ENCODE measurements at places on chromosomes 11 and 22.

DNA sequence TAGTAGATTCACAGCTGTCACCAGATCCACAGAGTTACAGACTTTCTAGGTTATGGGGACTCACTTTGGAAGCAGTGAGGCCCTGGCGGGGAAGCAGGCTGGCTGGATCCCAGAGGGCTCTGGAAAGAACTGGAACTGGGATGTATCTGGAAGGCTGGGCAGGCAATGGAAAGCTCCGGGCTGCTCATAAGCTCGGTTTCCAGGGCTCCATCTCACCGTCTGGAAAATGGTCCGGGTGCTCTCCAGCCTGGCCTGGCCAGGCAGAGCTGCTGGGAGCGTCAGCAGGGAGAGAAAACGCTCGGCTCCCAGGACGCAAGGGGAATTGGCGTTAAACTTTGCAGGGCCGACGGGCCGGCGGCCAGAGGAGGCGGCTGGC lies 335 bp upstream of the SEZ6L start:
- no peak for DNase-seq

DNA sequence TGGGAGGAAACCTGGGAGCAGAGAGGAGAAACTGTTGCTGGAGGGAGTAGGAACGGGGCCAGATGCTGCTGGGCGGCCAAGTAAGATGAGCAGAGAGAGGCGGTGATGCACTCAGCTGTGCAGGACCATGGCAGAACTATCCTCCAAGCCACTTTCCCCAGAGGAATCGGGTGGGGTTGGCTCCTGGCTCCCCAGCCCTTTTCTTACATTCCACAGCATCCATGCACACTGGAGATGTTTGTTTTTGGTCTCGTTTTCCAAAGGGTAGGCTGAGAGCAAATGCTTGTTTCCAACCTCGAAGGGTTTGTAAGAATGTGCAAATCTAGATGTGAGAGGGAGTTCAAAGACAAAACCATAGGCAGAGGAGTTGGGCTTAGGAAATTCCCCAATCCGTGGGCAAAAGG lies 73.2 kb downstream of the DBX1 start:
- no peak for DNase-seq

GRCh38 chr22:11616811-11617210 lies 3911.2 kb upstream of the OR11H1 start:
- no peak for DNase-seq

DNA sequence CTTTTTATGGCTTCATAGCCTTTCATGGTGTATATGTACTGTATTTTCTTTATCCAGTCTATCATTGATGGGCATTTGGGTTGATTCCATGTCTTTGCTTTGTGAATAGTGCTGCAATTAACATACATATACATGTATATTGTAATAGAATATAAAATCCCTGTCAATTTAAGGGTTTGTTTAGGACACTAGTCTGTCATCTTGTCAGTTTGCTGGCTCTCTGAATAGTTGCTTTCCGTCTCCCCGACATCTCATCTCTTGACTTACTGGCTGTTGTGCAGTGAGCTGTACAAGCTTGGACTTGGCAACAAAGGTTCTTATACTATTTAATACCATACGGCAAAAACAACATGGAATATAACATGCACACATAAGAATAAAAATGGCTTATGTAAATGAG lies 1487.5 kb downstream of the LRRC4C start:
- no peak for DNase-seq

DNA sequence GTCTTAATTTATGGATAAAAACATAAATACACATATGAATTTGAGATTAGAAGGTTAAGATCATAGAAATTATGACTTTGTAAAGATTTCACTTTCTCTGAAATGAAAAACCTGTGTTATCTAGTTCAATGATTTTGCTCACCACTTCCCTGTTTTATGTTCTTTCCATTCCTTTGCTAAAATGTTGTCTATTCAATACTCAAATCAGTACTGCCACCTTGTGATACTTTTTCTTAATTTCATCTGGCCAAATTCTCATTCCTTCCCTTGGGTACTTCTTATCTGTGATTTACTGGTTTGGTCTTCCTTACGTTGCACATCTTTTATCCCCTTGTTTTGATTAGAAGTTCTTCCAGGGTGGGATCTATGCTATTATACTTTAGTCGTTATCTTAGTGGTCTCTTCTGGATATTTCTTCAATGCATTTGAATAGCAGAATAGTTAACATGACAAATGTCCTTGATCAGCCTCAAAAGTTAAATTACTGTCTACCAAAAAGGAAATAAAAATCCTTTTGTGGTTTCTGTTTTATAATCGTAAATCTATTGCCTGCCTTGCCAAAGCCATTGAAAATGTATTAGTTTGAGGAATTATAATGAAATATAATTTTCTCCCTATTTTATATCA lies 197.0 kb downstream of the PGR start:
- no peak for DNase-seq

- no peak for DNase-seq
Observed at GRCh38 chr11:84232511-84232910, 946.3 kb upstream of the CCDC90B start.

DNA sequence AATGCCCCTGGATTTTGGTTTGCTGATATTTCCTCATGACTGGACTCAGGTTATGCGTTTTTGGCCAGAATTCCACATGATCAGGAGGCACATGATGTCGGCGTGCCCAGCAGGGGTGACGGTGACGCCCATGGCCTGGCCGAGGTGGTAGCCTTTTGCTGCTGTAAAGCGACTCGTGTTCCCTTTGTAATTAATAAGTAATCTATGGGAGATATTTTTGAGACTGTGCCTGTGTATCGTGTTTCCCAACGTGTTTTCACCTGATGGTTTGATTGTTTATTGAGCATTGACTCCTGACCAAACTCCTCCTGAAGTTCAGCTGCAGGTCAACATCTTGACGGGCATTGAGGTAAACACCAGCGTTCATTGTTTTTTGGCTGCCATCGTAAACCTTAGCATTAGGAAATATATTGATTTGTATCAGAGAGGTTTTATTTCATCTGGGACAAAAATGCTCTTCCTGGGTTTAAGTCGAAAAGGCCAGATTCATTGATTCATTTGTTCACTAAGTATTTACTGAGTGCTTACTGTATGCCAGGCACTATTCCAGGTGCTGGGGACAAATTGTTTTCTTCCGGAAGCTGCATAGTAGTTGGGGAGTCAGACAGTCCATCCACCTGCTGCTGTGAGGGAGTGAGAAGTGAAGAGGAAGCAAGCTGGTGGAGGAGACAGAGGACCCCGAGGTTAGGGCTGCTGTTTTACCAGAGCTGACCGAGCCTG lies 23.6 kb downstream of the DCPS start:
- no peak for DNase-seq

DNA sequence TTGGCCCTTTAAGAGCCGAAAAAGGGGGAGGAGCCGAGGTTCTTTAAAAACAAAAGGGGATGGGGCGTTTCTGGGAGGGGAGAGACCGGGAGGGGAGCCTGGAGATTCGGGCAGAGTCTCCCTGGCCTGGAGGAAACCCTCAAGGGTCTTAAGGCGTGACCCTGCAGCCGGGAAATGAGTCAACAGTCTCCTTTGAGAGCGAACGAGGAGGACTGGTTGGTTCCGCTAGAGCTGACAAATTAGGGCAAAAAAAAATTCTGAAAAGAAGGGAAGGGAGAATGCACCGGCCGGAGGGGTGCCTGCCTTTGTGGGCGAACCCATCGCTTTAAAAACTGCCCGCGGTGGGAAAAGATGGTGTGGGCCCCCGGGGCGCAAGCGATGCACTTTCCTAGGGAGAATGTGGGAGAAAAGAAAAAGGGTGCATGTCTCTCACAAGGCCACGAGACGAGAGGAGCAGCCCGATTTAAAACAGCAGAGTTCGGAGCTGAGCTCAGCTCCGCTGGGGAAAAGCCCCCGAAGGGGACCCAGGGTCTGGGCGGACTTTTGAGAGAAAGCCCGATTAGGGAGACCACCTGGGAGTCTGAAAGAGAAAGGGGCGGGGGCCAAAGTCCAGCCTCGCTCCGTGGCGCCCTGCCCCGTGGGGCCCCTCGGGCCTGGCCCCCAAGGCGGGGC lies 874 bp downstream of the ZFTA start:
- peak; percentile 52 for DNase-seq

GRCh38 chr11:44627911-44628729 lies 62.7 kb downstream of the CD82 start:
- DNase-seq: no peak

- DNase-seq: peak; percentile 88
Observed at GRCh38 chr22:41028841-41029240, 63.6 kb upstream of the EP300 start.

- DNase-seq: no peak
Observed at GRCh38 chr22:48707763-48708557, 1119.7 kb downstream of the BRD1 start.

DNA sequence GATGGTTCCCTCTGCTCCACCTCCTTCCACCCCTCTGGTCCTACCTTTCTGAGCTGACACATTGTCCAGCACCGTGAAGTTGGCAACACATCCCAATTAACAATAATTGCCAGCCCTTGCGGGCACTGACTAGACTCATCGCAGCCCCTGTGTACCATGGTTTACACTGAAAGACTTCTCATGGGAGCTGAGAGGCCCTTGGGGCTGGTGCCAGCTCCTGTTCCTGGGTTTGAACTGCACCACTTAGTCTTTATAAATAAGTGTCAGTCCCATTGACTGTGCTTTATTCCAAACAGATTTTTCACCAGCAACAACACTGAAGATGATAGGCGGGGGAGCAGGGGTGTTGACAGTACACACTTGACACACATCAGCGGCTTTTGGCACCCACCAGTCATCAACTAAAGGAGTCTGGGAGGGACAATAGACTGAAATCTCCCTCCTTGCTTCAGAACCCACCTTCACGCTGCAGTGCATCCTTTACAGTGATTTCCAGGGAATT lies 447.3 kb downstream of the NTM start:
- DNase-seq: no peak

- no peak for DNase-seq
Observed at GRCh38 chr11:105103336-105103735, 36.2 kb downstream of the CARD18 start.

DNA sequence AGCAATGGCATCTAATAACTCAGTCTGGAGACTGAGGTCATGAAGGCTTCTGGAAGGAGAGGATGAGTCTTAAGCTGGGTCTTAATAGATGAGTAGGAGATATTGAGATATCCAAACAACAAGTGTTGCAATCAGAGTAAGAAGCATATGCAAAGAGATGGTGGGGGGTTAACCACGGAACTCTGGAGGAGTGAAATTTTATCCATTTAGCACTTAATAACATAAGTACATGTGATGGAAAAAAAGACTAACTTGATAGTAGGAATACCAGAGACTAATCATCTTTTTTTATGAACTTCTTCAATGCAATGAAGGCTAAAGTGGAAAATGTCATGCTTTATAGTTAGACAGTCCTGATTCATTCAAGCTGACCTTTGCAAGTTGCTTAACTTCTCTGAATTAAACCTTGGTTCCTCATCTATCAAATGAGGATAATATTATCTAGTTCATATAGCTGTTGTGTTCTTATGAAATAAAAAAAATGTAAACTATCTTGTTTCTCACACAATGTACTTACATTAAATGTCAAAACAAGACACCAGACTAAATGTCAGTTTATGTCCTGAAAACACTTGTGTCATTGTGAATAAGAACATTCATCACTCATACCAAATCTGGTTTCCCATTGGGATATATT lies 403.1 kb upstream of the CCDC90B start:
- DNase-seq: no peak

DNA sequence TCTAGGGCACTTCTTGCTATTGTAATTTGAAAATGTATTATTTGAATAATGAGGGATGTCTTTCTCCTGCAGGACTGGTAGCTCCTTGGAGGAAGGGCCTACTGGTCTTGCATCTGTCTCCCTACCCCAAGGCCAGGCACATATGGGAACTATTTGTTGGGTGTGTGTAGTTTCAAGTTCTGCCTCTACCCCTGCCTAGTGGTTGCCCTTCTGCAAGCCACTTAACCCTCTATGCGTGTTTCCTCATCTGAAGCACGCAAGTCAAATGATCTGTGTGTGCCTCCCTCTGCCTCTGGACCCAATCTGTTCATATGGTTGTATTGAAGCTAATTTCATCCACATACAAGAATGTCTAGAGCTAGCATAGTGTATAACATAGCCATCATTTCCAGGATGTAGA lies 67.0 kb downstream of the WNT11 start:
- no peak for DNase-seq

- DNase-seq: no peak
Observed at GRCh38 chr22:38314051-38314932, 2.9 kb downstream of the CSNK1E start.

DNA sequence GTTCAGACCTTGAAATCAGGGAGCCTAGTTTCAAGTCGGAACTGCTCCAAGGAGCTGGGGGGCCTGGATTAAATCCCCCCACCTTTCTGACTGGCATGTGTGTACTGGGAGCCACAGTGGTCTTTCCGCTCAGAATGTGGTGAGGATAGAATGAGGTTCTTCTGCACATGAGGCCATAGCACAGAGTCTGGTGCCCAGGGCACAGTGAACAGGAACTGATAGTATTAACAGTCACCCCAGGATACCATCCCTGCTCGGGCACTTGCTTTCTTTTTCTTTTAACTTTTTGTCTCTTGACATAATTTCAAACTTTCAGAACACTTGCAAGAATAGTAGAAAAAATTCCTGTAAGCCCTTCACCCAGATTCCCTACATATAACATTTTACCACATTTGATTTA lies 28.8 kb downstream of the LMO1 start:
- DNase-seq: no peak

- DNase-seq: no peak
Observed at GRCh38 chr11:36091256-36091811, 147.5 kb downstream of the LDLRAD3 start.

DNA sequence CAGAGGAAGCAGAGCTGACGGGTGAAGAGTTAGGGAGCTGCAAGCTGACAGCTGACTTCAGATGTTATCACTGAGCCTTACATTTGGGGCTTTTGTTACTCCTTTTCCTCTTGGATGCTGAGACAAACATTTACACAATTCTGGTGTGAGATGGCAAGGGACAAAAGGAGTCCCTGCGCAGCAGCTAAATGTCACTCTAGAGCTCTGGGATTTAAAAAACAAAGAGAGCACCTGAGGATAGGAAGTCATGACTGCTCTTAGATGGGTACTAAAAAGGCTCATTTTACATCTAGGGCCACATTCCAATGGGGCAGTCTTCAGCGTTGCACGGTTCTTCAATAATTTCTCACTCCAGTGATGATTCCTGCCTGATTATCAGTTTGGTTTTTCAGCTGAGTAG lies 204.5 kb downstream of the RAB38 start:
- no peak for DNase-seq

DNA sequence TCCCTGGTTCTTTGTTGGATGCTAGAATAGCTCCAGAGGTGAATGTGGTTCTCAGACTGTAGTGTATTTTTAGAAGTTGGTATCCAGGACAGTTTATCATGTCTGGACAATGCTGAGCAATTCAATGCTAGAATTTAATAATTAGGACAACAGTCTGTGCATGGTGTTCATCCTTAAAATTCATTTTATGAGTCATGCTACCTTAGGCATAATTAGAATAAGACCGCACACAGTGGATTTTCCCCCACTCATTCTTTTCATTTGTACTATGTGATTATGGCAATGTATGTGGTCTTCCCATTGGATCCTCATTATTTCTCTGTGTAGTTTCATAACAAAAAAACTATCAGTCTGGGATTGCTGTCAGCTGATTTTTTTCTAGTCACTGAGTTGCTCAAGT lies 196.7 kb downstream of the ARHGAP42 start:
- DNase-seq: no peak

GRCh38 chr11:31780078-31780477 lies 31.0 kb downstream of the PAX6 start:
- DNase-seq: no peak

GRCh38 chr22:50190182-50190940 lies 4.6 kb downstream of the TRABD start:
- no peak for DNase-seq

- DNase-seq: no peak
Observed at GRCh38 chr22:27089264-27089663, 431.9 kb downstream of the MIAT start.

- no peak for DNase-seq
Observed at GRCh38 chr11:45031912-45032519, 81.3 kb upstream of the TP53I11 start.

- DNase-seq: no peak
Observed at GRCh38 chr11:103798446-103798845, 238.0 kb upstream of the DDI1 start.
